CD4-positive, alpha-beta T cell treated with Interleukin-17A for 4 hours (primary cell): ENCODE measurements at places on chromosomes 4 and X.
A peak's percentile ranks its signal among the peaks of the same experiment; 100 is the strongest.

DNA sequence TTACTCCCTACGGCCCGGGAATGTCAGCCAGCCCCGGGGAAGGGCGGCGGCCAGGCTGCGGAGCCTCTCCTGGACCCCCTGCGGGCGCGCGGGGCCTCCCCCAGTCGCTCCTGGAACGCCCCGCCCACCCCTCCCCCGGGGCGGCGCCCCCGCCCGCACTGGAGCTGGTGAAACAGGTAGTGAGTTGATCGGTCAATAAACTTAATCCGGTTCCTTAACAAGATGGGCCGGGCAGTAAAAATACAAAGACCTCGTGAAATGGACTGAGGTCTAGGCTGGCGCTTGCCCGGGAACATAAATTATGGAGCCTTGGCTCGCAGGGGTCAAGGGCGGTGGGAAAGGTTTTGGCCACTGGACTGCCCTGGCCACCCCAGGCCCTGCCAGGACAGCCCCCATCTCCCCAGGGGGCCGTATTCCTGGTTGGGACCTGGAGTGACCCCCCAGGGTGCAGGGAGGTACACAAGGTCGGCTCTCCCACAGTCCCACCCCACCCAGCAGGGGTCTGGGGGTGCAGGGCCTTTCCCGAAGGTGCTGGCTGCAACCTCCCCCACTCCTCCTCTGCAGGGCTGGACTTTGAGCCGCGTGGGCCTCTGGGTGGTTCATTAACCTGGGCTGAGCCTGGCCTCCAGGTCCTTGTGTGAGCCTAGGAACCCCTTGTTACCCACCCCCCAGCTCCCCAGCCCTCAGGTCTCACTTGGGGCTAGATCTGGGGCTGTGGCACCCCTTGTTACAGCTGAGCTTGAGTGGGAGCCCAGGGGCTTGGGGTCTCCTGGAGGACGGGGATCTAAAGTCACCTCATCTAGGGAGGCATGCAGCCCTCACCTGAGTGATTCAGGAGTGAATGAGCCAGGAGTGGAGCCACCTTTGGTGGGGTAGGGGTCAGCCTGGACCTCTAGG is 2.5 kb downstream of the FGFR3 start:
- peak; percentile 22 for DNase-seq

DNA sequence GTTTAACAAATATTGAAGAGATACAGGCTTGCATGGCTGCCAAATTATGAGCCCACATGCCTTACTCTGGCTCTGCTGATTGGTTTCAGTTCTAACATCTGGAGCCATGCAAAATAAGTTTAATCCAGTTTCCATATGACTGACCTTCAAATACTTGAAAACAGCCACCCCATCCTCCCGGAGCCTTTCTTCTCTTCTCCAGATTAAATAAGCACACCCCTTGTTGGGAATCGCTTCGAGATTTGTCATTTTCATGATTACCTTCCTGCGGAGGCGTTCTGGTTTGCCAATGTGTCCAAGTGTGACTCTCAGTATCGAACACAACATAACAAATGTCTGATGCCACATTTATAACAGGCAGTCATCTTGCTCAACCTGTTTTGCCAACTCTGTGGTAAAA is 101.6 kb upstream of the JADE1 start:
- no peak for DNase-seq

- DNase-seq = no peak
These were observed 17.3 kb downstream of the SMPX start for GRCh38 chrX:21740329-21741274.

- no peak for DNase-seq
These were observed 59.5 kb downstream of the APBB2 start for GRCh38 chr4:41154814-41155177.

DNA sequence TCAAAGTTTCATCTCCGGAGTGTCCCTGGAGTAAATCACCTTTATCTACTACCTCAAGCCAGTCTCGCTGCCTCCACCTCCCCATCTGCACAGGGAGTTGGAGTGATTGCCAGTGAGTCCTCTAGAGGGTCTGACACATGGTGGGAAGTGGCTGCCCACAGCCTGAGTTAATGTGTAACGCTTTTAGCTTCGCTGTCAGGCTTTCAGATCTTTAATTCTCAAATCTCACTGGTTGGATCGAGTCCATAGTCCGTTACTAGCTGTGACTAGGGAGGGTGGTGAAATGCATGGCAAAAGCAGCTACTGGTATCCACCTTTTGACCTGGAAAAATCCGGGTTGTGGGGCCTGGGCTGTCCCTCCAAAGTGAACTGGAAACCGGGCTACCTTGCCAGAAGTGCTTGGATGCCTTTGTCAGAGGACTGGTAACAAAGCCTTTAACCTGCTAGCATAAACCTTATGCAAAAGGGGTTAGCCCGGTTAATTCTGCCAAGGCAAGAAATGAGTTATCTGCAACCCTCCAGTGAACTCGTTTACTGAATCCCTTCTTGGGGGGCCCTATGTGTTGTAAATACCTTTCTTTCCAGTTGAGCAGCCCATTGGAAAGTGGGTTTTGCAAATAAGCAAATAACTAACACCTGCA is 5.1 kb upstream of the WDR1 start:
- DNase-seq = no peak

GRCh38 chr4:100786481-100786880 is 268.7 kb upstream of the EMCN start:
- DNase-seq = no peak

GRCh38 chrX:19566359-19567222 is 51.3 kb upstream of the MAP3K15 start:
- no peak for DNase-seq

DNA sequence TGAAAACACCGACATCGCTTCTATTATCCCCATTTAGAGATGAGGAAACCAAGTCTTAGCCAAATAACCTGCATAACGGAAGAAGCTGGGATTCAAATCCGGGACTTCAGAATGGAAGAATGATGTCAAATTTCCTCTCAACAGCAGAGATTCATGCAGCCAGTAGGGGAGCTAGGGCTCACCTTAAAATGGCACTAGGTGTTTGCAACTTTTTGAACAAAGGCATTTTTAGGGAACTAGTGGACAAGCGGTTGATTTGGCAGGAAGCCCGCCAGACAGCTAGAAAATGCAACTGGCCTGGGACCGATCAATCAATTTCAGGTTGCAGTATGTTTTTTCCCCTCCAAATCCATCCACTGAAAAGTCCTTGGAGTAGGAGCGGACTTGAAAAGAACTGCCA is 224.2 kb downstream of the PTTG2 start:
- DNase-seq = no peak

GRCh38 chrX:148298737-148299136 is 201.7 kb upstream of the AFF2 start:
- no peak for DNase-seq

GRCh38 chr4:150773032-150773431 is 191.1 kb downstream of the MAB21L2 start:
- DNase-seq = no peak

DNA sequence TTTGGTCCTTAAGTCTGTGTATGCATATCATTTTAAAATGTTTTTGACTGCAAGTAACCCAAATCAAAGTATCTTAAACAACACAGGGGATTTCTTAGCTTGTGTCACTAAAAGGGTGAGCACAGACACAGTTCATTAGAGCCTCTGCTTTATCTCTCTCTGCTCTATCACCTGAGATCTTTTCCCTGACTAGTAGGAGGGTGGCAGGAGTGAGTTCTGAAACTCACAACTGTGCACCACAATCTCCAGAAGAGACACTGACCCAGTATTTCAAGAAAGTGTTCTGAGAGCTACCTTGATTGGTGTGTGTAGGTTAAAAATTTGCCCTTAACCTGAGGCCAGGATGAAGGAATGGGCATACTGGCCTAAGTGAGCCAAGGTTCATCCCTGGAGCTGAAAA is 24.8 kb downstream of the CCSER1 start:
- no peak for DNase-seq

- DNase-seq = no peak
These were observed 73.1 kb downstream of the PHEX start for GRCh38 chrX:22105231-22105630.

DNA sequence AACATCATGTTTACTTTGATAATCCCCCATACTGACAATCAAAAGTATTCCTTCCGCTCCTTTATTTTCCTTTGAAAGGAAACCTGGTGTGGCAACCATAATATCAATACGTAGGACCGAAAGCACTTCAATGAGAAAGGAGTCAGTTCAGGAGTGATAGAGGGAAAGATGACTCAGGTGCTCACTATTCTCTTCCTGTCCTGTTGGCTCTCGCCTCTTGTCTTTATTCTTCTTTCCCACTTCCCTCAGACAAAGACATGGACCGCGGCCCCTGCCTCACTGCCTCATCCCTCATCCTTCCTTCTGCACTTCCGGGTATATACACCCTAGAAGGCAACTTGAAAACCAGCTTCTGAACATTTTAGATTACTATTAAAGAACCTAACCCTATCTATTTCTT is 49.8 kb upstream of the TNIP3 start:
- no peak for DNase-seq

DNA sequence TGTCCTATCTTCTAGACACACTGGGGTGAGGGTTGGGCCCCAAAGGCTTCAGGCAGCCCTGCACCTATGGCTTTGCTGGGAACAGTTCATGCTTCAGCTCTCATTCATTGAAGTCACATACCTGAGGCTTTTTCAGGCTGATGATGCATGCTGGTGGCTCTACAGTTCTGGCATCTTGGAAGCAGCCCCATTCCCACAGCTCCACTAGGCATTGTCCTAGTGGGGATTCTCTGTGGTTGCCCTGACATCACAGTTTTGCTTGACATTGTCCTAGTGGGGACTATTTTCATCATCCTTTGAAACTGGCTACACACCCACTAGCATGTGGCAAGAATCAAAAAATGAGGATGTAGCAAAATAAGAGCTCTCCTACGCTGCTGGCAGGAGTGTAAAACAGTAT is 37.7 kb upstream of the C4orf17 start:
- DNase-seq = no peak

GRCh38 chr4:185997296-185997695 is 71.7 kb upstream of the TLR3 start:
- no peak for DNase-seq

- DNase-seq = no peak
These were observed 305.7 kb downstream of the PDGFC start for GRCh38 chr4:156665780-156666366.

DNA sequence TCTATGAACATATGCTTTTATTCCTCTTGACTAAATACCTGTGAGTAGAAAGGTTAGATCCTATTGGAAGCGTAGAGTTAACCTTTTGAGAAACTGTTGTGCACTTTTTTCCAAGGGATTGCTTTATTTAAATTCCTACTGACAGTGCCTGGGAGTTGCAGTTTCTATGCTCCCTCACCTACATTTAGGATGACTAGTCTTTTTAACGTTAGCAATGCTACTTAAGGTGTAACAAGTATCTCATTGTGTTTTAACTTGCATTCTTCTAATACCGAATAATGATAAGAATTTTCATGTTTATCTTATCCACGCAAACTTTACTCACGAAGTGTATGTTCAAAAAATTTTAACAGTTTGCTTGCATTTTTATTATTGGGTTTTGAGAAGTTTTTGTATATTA is 1123.9 kb upstream of the PCDH7 start:
- DNase-seq = no peak

- DNase-seq = no peak
These were observed 25.5 kb downstream of the MID2 start for GRCh38 chrX:107851215-107851614.

GRCh38 chrX:26918631-26919030 is 544.5 kb downstream of the PPP4R3C start:
- no peak for DNase-seq

- no peak for DNase-seq
These were observed 280.7 kb upstream of the KLHL4 start for GRCh38 chrX:87236830-87237440.

DNA sequence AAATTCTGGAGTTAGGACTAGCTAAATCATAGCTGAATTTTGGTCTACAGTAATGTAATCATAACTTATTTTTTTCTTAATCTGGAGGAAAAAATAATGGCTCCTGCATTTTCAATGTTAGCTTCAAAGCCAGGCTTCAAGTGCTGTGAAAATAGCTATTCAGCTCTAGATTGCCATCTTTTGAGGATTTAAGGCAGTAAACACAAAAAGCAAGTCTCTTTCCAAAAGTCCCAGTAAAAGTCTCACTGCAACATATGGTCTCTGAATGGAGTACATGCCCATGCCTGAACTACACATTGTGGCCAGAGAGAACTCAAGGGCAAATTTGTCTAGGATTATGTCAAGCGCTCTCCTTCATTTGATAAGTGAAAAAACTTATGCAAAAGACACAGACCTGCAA is 720.9 kb downstream of the FSTL5 start:
- DNase-seq = no peak

DNA sequence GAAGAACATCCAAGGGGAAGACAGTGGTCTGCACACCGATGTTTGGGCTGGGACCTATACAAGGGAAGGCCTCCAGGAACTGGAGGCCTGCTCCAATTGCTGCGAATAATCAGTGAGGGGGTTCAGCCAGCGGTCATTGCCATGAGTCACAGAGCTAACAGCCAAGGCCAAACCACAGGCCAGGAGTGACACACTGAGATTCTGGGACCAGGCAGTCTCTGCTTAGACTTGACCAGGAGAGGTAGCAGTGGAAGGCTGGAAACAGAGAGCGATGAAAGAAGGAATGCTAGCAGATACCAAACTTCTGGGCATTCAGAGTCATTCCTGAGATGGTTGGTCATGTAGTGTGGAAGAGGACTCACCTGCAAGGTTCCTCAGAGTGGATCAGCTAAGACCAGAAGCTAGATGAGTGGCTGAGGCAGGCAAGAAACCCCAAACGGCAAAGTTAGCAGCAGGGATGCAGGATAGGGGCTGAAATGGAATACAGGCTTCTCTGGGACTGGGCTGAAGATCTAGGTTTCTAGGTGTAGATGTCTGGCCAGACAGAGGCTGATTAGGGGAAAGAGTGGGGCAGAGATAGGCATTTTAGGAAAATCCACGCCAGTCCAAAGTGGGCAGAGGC is 54.7 kb downstream of the CNGA2 start:
- no peak for DNase-seq

GRCh38 chrX:20382082-20382481 is 115.4 kb upstream of the RPS6KA3 start:
- no peak for DNase-seq

DNA sequence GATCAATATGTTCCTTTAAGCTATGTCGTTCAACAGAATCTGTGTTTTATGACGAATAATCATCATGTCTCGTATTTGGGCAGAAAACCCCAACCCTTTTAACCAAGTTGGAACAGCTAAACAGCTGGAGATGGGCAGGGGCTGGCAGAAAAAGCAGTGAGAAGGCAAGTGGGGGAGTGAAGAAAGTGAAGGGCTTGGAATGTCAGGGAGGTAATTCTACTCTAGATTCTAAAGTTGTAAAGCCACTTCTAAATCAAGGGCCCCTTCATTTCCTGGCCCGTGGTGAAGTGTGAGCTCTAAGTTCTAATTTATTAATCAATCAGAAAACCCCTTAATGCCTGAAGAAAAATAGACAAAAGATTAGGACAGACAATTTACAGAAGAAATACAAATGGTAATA is 20.4 kb downstream of the SASH3 start:
- DNase-seq = no peak

DNA sequence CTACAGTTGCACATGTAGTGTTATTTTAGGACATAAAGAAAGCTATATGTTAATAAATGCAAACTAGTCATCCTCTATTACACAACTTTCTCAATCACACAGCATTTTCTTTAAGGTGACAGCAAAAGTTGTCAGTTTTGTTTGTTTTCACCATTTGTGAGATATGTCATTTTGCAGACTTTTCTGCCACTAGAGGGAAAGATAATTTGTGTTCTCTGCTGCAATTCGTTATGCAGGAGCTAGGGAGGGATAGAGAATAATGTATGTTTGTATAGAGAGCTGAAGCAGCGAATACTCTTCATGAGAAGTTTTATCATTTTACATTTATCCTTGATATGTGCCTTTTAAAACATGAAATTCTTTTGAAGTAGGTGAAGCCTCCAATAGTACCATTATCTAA is 670.6 kb upstream of the ATOH1 start:
- DNase-seq = no peak

GRCh38 chrX:107825698-107826237 is at the start of gene MID2:
MID2 (plus strand) TSS chrX:107825866; CDS start chrX:107826427, 561 bp downstream.
- DNase-seq = peak; percentile 68
